ENCODE measurements at places on chromosomes 3 and 15.

- no peak for DNase-seq
Observed at GRCh38 chr3:72448375-72448823, 399.8 kb downstream of the SHQ1 start.

GRCh38 chr15:59353994-59354416 lies 18.7 kb downstream of the MYO1E start:
- no peak for DNase-seq

DNA sequence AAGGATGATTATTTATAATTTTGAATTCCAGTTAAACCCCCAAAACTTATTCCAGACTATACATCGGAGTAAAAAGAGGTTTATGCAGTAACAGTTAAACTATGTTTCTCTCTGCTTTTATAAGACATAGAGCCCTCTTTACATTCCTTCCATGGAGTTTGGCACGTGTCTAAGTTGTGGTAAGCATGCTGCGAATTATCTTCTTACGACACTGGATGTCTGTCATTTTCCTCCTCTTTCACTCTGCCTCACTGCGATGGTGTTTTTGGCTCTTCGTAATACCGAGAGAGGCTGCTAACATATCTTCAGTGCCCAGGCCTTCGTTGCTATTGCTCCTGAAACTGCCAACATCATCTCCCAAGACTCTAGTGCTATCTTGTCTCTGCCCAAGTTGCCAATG lies 83.9 kb upstream of the TGFBR2 start:
- no peak for DNase-seq

GRCh38 chr3:26422415-26422814 lies 200.2 kb upstream of the LRRC3B start:
- DNase-seq: no peak

DNA sequence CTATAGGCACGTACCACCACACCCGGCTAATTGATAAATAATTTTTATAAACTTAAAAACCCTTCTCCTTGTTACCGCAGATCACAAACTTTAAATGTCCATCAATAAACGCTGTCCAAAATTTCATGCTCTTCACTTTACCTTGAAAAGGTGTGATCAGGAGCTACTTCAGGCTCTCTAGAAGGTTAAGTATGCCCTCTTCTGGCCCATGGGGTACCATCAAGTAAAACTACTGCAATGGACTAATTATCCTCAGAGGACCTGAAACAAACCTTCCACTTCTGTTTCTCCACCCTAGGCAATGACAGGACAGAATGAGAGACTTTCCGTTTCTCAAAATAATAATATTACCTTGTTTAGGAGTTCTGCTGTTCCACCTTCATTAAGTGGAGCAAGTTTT lies 9.2 kb downstream of the LZTFL1 start:
- DNase-seq: no peak
